ENCODE measurements at places on chromosomes 16 and 17.

DNA sequence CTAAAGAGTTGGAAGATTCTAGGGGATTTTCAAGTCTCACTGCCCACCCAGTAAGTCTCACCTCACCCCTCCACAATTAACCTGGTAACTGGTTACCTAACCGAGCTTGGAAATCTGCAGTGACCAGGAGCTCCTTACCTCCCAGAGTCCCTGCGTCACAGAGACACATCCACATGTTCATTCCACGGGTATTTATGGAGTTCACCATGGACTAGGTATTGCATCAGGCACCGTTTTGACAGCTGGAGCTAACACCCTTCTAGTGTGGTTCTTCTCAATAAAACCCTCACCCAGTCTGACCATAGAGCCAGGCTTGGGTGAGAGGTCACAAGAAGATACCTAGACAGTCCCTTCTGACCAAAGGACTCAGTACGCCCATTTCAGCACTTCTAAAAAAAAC is 2.1 kb downstream of the CES5A start:
- no peak for DNase-seq

DNA sequence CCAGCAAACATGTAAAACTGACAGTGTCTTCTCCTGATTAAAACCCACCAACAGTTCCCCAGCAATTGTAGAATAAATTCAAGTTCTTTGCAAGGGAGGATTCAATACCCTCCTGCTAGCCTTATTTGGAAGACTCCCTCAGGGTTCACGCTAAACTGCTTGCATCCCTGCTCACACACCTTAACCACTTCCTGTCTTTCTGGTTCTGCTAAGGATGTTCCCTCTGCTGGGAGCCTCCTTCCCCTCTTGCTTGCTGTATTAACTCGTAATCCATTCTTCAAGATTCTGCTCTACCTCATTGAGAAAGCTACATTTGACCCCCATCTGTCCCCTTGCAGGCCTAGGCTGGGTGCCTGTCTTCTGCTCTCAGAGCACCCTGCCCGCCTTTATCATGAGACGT is 2.3 kb upstream of the SHISA6 start:
- no peak for DNase-seq

DNA sequence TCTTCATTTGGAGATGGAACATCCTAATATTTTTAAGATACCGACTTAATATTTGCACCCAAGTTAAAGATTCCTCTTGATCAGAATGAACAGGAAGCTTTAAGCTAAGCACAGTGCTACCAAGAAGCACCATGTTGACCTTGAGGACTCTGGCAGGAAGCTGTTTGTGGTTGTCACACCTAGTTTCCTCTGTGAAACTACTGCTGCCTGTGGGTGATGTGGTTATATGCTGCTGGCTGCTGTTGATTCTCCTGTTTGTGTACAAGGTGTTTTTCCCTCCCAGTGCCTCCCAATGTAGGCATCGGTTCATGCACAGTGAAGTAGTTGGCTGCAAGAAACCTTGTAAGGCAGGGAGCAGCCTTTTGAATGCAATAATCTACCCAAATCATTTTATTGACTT is 23.4 kb downstream of the RBL2 start:
- DNase-seq, result peak; percentile 41

GRCh38 chr17:27506348-27507218 is 50.3 kb downstream of the KSR1 start:
- DNase-seq, result no peak

- DNase-seq, result peak; percentile 74
Measured at GRCh38 chr17:65099941-65100315, 37.2 kb upstream of the RGS9 start.

- DNase-seq, result no peak
Measured at GRCh38 chr17:11720816-11721215, 122.5 kb downstream of the DNAH9 start.

DNA sequence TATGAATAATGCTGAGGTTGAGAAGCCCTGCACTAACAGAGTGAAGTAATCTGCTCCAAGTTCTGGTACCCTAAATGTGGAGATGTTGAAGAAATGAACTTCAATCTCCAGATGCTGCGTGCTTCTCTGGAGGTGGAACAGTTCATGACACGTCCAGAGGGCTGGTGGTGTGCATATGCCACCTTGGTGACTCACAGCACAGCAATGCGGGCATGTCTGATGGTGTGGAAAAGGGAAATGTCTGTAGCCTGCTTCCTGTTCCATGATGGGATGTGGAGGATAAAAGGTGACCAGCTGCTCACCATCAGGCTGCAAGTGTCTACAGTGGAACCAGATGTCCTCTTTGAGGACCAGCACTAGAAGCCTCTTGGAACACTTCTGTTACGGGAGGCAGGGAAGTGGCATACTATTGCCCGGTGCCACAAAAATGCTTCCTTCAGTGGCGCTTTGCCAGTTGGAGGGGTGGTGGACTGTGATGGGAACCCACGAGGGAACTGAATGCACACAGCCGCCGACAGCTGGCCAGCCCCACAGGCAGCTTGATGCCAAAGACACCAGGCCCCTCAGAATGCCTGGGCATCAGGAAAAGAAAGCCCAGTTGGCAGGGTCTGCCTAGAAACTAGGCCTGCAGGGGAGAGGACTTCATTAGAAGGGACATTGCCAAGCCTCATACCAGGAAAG is 19.9 kb downstream of the SNX11 start:
- DNase-seq, result no peak

DNA sequence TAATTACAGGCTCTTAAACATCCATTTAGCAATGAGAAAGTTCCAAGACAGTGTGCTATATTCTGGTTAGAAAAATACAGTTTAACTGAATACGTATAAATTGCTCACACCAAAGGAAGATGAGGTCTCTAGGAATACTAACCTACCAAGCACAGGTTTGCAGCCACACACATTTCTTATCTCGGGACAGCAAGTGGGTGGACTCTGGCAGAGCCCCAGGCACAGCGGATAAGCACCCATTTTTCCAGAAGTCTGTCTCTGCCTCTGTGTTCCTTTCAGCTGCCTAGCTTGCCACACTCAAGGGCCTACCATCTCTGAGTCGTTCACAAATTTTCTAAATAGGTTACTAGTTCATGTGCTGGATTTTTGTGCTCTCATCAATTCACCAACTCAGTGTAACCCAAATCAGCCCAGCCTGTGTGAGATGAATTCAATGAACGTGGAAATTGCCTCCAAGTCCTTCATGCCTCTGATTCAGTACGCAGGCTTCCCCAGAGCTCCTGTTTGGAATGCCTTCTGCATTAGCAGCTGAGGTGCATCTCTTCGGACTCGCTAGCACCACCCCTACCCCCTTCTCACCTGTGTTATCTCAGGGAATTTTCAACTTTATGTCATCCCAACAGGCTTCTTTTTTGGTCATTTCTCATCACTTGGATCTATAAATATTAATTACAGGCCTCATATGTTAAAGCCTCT is 581.0 kb upstream of the CDH11 start:
- DNase-seq, result no peak

DNA sequence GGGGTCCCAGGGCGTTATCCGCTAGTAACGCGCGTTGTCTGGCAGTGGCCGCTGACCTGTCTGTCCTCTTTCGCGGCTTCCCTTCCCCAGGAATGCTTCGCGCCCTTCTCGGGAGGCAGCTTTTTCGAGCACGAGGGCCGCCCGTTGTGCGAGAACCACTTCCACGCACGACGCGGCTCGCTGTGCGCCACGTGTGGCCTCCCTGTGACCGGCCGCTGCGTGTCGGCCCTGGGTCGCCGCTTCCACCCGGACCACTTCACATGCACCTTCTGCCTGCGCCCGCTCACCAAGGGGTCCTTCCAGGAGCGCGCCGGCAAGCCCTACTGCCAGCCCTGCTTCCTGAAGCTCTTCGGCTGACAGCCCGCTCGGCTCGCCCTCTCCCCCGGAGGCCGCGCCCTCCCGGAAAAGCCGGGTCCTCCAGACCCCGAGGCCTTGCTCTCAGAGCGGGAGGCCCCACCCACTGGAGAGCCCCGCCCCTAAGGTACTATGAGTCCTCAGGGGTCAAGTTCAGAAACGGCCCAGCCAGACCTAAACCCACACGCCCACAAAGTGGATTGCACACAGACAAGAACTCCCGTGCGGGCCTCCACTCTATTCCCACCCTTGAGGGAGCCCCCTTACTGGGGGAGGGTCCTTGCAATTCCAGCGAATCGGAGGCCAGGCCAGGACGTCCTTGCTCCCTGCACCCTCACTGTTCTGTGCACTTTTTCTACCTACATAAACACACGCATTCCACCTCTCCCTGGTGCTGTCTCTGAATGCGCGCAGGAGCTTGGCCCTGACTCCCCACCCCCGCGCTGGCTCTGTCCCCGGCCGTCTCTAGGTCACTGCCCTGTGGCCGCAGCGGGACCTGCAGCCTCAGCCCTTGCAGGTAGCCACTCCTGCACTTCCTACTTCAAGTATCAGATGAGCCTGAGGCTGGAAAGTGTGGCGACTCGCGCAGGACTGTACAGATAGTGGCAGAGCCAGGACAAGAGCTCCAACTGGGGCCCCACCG is 5.4 kb upstream of the SLC5A2 start:
- DNase-seq, result no peak

- no peak for DNase-seq
Measured at GRCh38 chr16:87692756-87693155, 73.0 kb downstream of the KLHDC4 start.

GRCh38 chr17:41864498-41864835 is 756 bp downstream of the KLHL11 start:
- no peak for DNase-seq

DNA sequence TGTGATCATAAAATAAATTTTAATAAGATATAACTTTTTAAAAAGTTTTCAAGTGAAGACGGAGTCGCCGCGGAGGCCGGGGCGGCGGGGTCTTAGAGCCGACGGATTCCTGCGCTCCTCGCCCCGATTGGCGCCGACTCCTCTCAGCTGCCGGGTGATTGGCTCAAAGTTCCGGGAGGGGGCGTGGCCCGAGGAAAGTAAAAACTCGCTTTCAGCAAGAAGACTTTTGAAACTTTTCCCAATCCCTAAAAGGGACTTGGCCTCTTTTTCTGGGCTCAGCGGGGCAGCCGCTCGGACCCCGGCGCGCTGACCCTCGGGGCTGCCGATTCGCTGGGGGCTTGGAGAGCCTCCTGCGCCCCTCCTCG is at the start of gene FOXC2:
TSS of gene FOXC2 (plus strand) at position 229 of the 365 bp plus-strand sequence. CDS start 507 bp downstream, outside the sequence.
- peak; percentile 38 for DNase-seq

- no peak for DNase-seq
Measured at GRCh38 chr16:9365370-9365728, 273.9 kb downstream of the HAPSTR1 start.
